Hypothalamus (tissue), 51 donors: ENCODE measurements at places on chromosomes 2 and 18.
A peak's percentile ranks its signal among the peaks of the same experiment; 100 is the strongest.

GRCh38 chr2:241871538-241872312 lies 2.2 kb downstream of the RTP5 start:
- no peak for DNase-seq

GRCh38 chr2:73841912-73842738 lies 13.4 kb downstream of the STAMBP start:
- no peak for DNase-seq

- DNase-seq = peak; percentile 63
These were observed 70.2 kb downstream of the HRH4 start for GRCh38 chr18:24530630-24531111.

DNA sequence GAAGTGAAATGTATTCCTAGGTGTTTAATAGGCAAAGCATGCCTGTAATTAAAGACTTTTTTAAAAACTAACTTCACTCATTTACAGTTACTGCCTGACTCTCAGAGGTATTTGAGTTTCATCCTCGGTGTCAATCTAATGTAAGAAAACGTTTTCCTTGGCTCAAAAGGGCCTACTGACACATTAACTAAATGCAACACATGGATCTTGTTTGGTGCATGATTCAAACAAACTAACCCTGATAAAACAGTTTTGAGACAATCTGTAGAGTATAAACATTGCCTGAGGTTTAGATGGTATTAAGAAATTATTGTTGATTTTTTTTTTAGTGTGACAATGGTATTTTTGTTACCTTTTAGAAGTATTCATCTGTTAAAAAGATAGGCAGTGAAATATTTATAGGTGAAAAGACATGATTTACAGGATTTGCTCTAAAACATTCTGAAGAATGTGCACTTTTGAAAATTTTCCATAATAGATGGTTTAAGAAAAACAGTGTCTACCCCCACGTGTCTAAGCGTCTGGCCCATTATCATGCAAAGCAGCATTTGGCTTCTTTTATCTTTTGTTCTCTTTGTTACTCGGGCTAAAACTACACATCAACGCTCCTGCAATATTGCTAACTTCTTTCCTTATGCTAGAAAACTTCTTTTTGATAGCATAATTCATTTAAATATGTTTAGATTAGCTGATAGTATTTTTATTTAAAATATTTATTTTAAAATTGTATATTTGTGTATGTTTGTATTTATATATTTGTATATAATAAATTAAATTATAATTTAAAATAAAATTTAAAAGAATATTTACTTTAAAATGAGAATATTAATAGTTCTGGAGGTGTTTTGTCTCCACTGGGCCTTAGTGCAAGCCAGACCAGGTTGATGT lies 160.2 kb upstream of the NDUFV2 start:
- no peak for DNase-seq

DNA sequence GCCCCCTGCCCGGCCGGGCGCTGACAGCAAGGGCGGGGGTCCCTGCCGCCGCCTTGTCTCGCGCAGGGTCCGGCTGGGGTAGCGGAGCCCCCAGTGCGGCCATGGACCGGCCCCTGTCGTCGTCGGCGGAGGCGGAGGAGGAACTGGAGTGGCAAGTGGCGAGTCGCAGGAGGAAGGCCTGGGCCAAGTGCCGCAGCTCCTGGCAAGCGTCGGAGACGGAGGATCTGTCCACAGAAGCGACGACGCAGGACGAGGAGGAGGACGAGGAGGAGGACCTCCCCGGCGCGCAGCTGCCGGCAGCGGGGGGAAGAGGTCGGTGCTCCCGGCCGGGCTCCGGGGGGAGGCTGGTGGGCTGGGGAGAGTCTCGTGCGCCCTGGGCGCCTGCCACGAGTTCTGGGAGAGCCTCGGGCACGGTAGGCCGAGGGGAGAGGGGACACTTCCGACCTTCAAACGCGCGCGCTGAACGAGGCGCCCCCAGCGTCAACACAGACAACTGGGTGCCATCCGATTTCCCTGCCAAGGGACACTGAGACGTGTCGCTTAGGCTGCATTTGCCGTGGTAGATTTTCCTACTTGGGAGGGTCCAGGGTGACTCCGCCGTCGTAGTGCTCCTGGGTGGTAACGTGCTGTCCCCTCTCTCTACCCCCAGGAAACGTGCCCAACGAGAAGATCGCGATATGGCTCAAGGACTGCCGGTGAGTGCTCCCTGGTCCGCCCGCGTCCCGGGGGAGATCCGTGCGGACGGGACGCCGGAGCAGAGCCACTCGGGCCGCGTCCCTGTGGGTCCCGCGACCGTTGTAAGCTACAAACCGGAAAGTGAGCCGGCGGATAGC lies 652 bp downstream of the ITPRID2 start:
- DNase-seq = peak; percentile 68

GRCh38 chr2:19297716-19298115 lies 60.7 kb downstream of the OSR1 start:
- DNase-seq = no peak

DNA sequence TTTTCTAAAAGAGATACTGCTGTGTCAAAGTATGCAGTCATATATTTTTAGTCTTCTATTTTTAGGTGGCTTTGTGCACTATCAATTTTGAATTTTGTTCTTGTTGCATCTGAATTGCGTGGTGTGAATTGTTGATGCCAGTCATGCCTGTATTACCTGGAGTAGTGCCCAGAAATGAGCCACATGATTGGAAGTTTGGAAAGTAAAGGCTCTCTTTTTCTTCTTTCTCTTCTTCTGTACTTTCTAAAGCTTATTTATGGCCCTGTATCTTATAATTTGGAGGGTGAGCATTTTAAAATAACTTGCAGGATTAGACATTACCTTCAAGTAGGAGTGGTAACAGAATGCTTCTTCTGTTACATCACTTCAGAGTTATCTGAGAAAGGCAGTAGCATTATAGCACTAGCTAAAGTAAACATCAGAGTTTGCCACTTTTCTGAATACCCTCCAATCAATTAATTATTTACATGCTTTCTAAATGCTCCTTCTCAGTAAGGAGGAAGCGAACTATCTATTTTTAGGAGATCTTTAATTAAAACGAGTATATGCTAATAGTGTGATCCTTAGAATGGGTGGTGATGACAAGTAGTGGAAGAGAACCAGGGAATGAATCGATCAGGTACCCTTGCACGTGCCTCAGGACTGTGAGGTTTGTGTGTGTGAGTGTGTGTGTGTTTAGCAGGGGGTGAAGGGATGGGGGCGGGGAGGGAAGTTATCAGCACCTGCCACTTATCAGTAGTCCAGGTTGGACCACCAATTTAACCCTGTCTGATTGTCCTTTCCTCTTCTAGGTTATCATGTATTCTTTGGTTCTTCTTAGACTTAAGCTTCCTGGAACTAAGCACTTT lies 112.5 kb downstream of the MAP3K20 start:
- no peak for DNase-seq

DNA sequence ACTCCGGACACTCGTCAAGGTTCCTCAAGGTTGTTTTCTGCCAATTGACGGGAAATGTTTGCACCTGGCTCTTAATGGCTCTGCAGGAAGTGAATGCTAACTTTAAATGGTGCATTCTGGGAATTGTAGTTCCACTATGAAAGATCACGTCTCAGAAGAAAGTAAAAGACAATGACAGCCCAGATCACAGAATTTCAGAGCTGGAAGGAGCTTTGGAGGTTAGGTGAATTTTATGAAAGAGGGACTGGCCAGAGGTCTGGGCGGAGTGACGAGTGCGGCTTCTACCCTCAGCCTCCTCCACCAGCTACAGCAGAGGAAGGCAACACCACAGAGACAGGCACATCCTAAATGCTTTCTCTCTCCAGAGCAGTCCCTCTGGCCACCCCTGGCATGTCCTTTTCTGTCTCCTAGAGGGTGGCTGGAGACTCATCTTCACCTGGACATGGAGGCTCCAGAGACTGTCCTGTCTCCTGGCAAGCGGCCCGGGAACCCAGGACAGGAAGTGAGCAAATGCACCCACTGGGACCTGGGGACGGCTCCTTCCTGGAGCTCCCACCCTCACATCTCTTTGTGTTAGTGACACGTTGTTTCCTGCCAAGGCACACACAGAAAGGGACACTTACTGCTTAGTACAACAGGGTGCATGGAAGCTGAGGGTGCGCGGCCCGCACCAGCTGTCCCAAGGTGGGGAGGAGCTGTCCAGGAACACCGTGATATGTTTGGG lies 19.4 kb downstream of the THAP4 start:
- no peak for DNase-seq

- DNase-seq = no peak
These were observed 117.9 kb upstream of the POU3F3 start for GRCh38 chr2:104736026-104736425.

GRCh38 chr2:169285531-169286235 lies 76.7 kb downstream of the LRP2 start:
- DNase-seq = no peak

DNA sequence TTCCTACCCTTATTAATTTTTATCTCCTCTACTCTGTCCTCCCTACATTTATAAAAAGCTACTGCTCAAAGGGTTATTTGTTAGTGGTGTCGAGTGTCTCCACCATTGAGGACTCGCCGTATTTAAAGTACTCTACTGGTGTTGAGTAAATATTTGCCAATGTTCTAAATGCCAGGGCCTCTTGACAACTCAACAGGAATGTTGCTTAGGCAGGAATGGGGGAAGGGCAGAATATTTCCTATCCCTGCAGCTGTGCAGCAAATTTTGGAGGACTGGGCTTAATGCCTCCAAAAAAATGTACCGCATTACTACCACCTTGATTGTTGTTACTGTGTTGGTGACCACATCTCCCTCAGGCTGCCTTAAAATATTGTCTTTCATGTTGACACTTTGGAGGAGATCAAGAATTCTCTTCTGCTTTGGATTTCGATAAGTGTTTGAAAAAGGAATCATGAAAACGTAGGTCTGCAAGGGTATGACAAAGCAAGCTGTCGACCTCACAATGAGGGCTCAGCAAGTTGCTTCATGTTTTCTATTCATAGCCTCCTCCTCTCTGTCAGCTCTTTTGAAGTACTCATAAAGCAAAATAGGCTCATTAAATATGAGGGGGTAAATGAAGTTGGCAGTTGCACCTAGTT lies 84.3 kb downstream of the EFEMP1 start:
- no peak for DNase-seq

- no peak for DNase-seq
These were observed 394.2 kb downstream of the CLIP4 start for GRCh38 chr2:29509397-29509796.

DNA sequence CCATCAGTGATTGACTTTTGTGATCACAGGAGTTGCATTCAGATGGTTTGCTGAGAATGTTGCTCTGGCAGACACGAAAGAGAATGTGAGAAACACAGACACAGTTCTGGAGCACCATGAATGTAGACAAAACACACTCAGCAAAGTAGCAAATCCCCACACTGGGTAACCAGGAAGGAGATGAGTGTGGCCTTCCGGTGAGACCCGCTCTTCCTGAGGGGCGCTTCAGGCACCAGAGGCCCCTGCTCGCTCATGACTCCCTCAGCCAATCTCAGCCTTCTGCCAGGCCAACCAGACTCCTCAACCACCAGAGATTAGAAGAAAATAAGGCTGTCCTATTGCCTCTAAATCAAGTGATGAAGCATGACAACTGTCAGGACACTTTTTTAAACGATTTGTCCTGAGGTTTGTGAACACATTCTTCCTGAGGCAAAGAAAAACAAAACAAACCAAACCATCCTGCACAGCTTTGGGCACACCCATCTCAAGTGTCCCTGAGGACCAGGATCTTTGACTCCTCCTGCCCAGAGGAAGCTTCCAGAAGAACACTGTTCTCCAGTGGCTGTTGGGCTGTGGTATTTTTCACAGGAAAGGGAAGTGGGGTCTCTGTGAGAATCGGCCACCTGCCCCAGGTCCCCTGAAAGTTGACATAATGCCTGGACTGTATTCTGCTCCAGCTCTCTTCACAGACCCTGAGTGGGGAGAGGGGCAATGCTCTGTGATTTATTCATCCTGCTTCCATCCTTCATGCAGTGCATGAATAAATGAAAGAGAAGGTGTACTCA lies 152.8 kb downstream of the BCL11A start:
- DNase-seq = no peak

- DNase-seq = no peak
These were observed 112.9 kb upstream of the ZEB2 start for GRCh38 chr2:144632809-144633208.

DNA sequence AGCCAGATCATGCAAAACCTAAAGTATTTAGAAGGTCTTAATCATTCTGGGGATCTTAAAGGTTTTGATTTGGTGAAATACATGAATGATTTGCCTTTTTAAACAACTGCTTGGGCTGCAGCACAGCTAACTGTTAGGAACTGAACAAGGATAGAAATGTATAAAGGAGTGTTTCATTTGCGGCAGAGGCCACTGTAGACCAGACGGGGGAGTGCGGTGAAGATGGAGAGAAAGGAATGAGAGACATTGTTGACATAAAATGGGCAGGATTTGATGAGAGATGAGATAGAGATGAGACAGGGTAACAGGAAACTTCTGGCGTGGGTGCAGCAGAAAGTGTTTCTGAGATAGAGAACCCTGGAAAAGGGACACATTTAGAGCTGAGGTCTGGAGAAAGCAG lies 308.1 kb downstream of the TMX3 start:
- DNase-seq = no peak

- no peak for DNase-seq
These were observed 116.0 kb downstream of the EN1 start for GRCh38 chr2:118731413-118731812.

DNA sequence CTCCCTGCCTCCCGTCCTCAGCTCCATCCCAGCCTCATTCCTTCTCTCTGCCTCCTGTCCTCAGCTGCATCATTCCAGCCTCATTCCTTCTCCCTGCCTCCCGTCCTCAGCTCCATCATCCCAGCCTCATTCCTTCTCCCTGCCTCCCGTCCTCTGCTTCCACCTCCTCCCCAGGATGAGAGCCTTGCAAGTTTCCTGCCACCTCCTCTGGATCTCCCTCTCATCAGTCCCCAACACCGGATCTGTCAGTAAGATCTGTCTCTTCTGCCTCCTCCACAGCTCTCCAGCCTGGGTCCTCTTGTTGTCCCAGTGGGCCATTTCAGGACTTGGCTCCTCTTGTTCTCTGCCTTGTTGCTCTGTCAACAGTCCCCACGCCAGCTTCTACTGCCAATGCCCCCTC lies 130.9 kb downstream of the NDUFA10 start:
- no peak for DNase-seq
